ENCODE measurements at places on chromosomes 4 and X.

GRCh38 chr4:23887173-23887572 is 2.7 kb downstream of the PPARGC1A start:
- no peak for DNase-seq

GRCh38 chr4:176387571-176387970 is 67.8 kb downstream of the SPCS3 start:
- peak; percentile 29 for DNase-seq

DNA sequence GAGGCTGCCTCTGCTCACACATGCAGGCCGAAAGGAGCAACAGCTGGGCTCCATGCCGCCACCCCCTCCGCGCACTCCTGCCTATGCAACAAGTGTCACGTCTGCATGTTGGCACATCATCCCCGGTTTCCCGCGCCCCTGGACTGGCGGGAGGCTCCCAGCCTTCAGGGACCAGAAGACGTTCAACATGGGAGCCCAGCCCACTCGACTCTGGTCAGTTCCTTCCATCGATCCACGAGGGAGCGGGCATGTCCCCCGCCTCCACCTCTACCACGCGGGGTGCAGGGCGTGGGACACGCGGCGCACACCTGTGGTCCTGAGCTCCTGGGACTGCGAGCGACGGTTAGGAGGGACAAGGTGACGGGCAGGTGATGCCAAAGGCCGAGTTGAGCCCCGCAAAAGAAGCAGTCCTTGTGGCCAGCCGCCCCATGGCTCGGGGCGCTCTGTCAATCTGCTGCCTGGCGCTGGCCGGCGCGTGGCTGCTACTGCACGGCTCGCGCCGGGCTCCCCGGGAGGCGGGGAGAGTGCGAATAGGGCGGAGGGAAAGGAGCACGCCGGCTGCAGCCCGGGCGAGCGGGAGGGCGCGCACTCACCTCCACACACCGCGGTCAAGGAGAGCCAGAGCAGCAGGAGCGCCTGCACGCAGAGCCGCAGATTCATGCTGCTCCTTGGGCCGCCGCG is 645 bp downstream of the APLN start:
- DNase-seq, result no peak

GRCh38 chrX:20215565-20215964 is 51.1 kb downstream of the RPS6KA3 start:
- no peak for DNase-seq

DNA sequence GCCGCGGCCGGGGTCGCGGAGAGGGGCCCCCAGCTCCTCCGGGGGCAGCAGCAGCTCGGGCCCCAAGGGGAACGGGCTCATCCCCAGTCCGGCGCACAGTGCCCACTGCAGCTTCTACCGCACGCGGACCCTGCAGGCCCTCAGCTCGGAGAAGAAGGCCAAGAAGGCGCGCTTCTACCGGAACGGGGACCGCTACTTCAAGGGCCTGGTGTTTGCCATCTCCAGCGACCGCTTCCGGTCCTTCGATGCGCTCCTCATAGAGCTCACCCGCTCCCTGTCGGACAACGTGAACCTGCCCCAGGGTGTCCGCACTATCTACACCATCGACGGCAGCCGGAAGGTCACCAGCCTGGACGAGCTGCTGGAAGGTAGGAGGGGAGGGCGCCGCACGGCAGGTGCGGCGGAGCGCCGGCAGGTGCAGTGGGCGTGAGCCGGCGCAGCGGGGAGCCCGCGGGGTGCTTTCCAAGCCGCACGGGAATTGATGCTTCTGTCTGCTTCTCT is 886 bp downstream of the DCLK2 start:
- DNase-seq, result no peak

DNA sequence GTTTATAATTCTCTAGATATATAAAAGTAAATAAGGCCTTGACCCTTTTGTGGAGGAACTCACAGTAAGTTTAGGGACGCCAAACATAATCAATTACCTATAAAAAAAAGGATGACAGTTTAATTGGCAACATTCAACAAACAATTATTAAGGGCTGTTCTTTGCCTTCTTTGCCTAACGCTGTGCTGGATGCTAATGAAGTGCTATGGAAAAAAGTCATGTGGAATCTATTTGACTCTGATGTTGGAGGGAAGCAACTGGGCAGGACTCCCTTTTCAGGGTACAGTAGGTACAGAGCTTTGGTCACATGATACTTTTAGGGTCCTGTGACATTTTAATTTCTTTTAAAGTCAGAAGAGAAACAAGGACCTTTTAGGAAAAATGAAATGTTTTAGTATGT is 91.1 kb downstream of the PCDH7 start:
- DNase-seq, result no peak

DNA sequence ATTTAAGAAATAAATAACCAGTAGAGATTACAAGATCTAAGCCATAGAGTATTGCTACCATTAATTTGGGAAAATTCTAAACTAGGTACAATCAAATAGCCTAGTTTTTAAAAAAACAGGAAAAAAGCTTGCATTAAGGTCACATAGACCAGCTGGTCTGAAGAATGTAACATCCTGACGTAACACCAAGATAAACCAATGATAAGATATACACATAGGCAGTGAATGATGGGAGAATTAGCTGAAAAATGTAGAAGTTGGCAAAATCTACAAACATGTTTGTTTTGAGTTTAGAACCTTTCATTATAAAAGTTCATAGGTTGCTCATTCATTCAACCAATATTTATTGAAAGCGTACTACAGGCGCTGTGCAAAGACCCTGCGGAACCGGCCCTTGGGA is 120.0 kb downstream of the SH3RF1 start:
- no peak for DNase-seq

DNA sequence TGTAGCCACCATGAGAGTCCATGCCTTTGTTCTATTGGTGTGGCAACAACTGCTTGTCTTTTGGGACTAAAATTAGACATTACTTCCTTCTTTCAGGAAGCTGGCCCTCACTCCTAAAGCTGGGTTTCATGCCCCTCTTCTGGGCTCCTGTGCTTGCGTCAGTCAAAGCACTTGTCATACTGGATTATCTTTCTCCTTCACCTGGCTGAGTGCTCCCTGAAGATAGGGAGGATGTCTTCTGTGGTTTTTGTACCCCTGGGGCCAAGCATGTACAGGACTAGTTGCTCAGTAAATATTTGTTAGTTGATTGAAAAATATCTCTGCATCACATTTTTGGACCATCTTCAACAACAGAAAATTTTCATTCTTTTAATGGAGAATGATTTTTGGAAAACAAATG is 26.1 kb upstream of the LONRF3 start:
- DNase-seq, result no peak

GRCh38 chr4:164761241-164761640 is 7.3 kb downstream of the SMIM31 start:
- DNase-seq, result no peak

- no peak for DNase-seq
These were observed 49.8 kb upstream of the C1QTNF7 start for GRCh38 chr4:15378062-15378461.

GRCh38 chr4:100422894-100423293 is 94.9 kb downstream of the EMCN start:
- no peak for DNase-seq

- no peak for DNase-seq
These were observed 4.6 kb upstream of the ZNF185 start for GRCh38 chrX:152892999-152893891.

DNA sequence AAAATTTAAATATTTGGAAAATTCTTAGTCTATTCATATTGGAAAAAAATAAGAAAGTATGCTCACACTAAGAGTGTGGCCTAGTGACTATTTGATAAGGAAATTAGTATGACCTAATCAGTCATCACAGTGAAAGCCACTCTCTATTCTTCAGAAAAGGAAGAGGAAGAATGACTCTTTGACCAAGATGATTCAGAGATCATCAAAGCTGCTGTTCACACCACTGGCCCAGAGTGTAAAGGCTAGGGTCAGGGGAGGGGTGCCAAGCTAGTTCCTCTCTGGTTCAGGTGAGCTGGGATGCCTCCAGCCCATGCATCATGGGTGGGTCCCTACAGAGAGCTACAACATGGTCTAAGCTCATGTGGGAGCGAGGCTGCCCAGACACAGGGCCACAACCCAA is 396.9 kb upstream of the NDST3 start:
- DNase-seq, result no peak

- DNase-seq, result peak; percentile 29
These were observed 25.7 kb upstream of the CSF2RA start for GRCh38 chrX:1242891-1243402.

GRCh38 chr4:182555997-182556418 is 312.8 kb downstream of the TENM3 start:
- peak; percentile 68 for DNase-seq

- DNase-seq, result no peak
These were observed 114.9 kb downstream of the VSIG4 start for GRCh38 chrX:65925005-65925404.

DNA sequence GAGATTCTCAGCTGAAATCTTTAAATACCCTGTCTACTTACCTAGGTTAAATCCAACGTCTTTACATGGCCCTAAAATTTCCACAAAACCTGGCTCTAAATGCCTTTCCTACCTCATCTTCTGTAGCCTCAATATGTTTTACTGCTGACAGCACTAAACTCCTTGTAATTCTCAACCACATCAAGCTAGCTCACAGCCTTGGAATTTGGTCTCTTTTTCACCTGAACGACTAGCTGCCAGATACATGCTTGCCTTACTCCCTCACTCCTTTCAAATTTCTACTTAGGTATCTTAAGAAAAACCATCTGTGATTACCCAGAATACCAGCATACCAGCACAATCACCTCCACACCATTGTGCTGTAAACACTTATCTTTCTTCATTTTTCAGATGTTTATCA is 635.6 kb upstream of the PCDH10 start:
- DNase-seq, result no peak

DNA sequence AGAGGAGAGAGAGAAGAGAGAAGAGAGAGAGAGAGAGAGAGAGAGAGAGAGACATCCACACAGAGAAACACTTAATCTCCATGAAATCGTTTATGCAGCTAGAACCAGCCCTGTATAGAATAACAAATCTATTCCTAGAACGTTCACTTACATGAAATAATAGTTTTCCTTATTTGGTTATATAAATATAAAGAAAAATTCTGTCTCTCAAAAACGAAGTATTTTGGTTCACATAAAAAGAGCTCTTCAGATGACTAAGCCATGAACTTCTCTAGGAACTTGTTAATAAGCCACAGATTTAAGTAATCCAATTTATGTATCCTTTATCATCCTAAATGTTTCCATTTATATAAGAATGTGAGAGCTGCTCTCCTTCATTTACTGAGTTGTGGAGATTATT is 1315.1 kb upstream of the PCDH7 start:
- no peak for DNase-seq

- DNase-seq, result no peak
These were observed 19.4 kb downstream of the TET2 start for GRCh38 chr4:105166066-105166465.

Data from MCF 10A (cell line).